ENCODE measurements at places on chromosomes 3 and 15.

GRCh38 chr15:55914446-55914845 lies 79.0 kb downstream of the NEDD4 start:
- DNase-seq = peak; percentile 68

GRCh38 chr3:44045476-44046275 lies 196.0 kb upstream of the TOPAZ1 start:
- peak; percentile 27 for DNase-seq

- peak; percentile 64 for DNase-seq
Observed at GRCh38 chr3:101828691-101829436, 20.4 kb upstream of the NFKBIZ start.

DNA sequence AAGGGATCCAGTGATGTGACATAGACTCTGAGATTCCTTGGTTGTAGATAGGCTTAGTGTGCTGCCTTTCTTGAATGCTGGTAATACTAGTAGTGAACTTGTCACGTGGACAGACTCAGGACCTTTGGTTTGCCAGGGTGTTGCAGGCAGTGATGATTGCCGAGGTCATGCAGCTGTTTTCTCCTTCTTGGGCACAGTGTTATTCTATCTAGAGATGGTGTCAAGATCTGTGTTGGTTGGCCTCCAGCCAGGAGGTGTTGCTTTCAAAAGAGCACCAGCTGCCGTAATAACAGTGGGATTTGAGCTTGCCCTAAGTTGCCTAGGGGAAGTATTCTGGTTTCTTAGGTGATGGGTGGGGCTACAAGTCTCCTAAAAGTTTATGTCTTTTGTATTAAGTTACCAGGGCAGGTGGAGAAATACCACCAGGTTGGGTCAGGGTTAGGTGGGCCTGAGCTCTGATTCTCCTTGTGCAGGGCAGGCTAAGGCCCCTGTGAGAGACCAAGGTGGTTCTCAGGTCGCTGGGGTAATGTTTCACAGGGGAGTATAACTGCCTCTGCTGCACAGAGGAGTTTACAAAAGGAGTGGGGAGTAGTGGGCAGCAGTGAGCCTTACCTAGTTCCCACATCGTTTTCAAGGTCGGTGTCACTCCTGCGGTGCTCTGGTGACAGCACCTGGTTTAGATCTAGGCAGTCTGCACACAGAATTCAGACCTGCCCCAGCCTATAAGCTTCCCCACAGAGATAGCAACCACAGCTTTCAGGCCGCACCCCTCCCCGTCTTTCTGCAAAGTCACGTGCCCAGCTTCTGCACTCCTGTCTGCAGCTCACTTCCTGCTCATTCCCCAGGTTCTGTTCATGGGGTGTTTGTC lies 350.3 kb downstream of the DOCK3 start:
- DNase-seq = no peak

GRCh38 chr3:153210146-153210545 lies 48.1 kb downstream of the RAP2B start:
- peak; percentile 58 for DNase-seq

DNA sequence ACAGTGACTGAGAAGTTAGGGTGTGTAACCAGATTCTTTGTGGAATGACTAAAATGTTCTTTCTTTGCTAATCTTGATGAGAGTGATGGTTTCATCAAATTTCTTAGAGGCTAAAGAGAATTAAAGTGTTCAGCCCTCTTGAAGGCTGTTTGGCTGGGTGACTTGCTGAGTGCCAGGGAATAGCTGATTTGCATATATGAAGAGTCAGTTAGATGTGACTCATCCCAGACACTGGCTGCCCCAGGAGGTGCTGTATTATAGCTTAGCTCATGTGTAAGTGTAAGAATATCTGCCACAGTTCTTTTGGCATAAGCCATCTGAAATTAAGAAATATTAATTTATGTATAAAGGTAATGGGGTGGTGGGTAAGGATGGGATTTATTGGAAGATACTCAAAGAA lies 535.1 kb downstream of the NLGN1 start:
- DNase-seq = peak; percentile 87

DNA sequence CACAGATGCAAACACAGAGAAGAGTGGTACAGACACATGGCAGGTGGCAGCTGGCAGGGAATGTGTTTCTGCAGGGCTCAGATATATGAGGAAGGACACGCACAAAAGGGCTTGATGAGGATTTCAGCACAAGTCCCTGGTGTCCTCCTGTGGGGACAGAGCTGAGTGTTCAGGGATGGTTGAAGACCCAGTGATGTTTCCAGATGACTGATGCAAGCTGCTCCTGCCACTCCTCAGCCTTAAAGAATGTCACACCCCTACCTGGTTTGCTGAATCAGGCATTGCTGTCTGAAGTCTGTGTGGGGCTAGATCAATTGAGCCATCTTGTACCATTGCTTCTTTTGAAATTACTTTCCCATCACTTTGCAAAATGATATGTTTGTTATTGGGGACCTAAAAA lies 40.2 kb downstream of the TNFAIP8L3 start:
- DNase-seq = no peak

- peak; percentile 87 for DNase-seq
Observed at GRCh38 chr3:157130467-157131251, 29.3 kb downstream of the CCNL1 start.

- no peak for DNase-seq
Observed at GRCh38 chr15:98683831-98684230, 35.5 kb downstream of the IGF1R start.

- peak; percentile 98 for DNase-seq
Observed at GRCh38 chr3:106765342-106765741, 611.9 kb upstream of the CCDC54 start.

GRCh38 chr3:68893600-68894239 lies 38.6 kb downstream of the TAFA4 start:
- peak; percentile 42 for DNase-seq

GRCh38 chr15:44149224-44149623 lies 45.8 kb downstream of the FRMD5 start:
- DNase-seq = no peak

GRCh38 chr15:32887090-32887489 lies 169.3 kb downstream of the GREM1 start:
- no peak for DNase-seq

GRCh38 chr3:140523600-140523999 lies 154.3 kb upstream of the TRIM42 start:
- no peak for DNase-seq

- no peak for DNase-seq
Observed at GRCh38 chr3:36674816-36675215, 89.5 kb downstream of the DCLK3 start.

DNA sequence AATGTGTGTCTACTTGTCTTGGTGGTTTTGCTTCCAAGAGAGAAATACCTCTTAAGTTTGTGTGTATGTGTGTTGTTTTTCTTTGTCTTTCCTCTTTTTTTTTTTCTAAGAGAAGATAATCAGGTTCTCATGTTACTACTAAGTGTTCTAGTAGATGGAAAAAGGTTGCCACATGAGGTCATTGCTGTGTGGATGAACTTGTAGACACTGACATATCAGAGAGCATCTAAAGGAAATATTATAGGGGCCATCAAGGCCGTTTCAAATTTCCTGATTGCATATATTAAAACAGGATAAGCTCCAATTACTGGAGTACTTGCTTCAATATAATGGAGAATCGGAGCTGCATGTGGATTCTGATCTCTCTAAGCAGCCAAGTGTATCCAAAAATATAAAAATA lies 747.5 kb downstream of the NR2F2 start:
- DNase-seq = no peak

GRCh38 chr3:113329757-113330156 lies 111.5 kb downstream of the CFAP44 start:
- DNase-seq = no peak

- DNase-seq = no peak
Observed at GRCh38 chr15:76575274-76575673, 238.7 kb downstream of the ISL2 start.

DNA sequence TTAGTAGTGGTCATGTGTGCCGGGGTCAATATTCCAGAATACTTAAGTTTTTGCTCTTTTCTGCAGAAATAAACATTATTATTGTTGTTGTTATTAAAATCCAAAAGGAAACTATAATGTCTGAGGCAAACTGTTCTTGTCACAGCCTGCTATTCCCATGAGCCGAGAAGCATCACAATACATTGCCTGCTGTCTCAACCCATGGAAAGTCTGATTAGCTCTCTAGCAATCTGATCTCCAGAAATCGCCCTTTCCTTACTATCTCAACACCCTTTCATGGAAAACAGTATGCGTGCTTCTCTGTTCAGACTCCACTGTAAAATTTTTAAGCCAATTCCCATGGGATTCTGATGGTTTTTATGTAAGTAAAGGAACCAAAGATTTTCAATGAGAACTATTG lies 811.0 kb downstream of the TUSC7 start:
- no peak for DNase-seq

DNA sequence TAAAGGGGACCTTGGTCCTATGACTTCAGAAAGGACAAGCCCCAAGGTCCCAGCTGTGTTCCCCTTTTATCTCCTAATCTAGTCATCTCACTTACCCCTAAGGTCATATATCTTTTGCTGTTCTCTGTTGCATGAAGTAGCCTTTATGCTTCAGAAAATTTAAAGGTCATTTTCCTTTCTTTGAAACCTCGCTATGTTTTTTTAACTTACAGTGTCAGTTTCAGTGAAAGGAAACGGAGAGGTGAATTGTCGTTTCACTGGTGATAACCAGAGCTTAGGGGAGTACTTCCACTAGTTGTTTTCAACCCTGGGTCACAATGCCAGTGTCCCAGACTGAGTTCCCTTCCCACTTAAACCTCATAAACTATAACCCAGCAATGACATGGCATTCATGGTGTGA lies 357.4 kb downstream of the GAP43 start:
- DNase-seq = no peak

- no peak for DNase-seq
Observed at GRCh38 chr3:59813148-59813538, 763.3 kb upstream of the CFAP20DC start.

GRCh38 chr3:180000500-180000899 lies 36.2 kb downstream of the PEX5L start:
- DNase-seq = no peak

DNA sequence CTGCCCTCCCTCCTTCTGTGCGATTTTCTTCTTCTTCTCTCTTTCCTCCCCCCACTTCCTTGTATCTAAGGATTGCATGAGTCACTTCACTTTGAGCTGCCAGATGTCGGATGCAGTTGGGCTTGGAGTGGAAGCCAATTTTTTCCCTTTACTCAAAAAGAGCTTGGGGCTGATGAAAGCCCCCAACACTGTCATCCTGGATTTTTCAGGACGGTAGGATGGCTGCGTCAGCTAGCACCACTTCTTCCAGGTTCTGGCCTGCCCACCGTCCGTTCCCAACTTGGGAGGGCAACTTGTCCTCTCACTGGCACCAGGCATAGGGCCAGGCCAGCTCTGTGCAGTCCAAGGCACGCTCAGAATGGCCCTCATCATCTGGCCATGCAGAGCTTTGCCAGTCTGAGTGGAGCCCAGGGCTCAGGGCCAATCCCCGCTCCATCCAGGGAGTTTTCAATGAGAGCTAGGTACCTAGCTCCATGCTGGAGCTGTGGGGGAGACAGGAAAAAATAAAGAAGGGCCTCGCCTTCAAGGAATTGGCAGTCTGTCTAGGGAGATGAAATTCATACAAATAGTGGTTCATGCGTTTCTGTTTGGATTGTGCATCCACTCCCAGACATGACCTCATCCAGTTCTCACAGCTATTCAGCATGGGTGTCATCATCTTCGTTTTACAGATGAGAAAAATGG lies 47.7 kb upstream of the INSYN1 start:
- peak; percentile 76 for DNase-seq

- DNase-seq = peak; percentile 6
Observed at GRCh38 chr3:94146455-94146854, 83.6 kb downstream of the NSUN3 start.

DNA sequence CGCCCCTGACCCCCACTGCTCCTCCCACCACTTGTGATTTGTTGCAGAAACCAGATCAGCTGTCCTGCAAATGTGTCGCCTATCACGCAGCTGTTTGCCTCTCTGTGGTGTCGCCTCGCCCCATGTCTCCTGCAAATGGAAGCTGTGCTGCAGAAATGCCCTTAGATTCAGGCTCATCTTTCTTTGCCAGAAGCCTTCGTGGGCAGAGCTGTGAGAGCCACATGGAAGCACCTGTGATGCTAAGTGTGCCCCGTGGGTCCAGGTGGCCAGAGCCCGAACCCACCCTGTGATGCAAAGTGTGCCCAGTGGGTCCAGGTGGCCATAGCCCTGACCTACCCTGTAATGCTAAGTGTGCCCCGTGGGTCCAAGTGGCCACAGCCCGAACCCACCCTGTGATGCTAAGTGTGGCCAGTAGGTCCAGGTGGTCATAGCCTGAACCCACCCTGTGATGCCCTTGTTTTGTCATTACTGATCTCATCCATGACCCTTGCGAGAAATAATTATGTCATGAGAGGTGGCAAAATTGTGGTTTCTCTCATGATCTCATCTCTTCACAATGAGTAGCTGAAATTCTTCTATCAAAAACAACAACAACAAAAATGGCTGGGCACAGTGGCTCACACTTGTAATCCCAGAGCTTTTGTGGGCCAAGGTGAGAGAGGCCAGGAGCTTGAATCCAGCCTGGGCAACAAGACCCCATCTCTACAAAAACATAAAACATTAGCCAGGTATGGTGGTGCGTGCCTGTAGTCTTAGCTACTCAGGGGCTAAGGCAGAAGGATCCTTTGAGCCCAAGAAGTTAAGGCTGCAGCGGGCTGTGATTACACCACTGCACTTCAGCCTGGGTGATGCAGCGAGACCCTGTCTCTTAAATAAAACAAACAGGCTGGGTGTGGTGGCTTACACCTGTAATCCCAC lies 187.4 kb downstream of the GOLGA6L6 start:
- no peak for DNase-seq

DNA sequence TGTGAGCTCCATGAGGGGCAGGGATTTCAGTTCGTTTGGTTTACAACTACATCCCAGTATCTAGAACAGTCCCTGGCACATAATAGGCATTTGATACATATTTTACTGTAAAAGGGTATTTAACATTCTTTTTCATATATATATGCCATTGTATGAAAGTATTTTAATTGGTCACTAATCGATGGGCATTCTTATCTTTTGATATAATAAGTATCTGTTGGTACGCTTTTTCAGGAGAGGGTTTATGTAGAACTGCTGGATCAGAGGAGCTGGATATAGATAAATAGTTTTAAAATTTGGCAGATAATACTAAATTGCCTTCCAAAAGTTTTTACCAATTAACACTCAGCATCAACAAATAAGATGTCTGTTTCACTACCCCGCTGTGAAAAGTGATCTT lies 978 bp upstream of the RSL24D1 start:
- DNase-seq = no peak

- DNase-seq = peak; percentile 69
Observed at GRCh38 chr3:62622553-62623174, 249.3 kb upstream of the FEZF2 start.

All from ELR (cell line).